Fibroblast of pulmonary artery (primary cell): ENCODE measurements at places on chromosomes 16 and 17.

DNA sequence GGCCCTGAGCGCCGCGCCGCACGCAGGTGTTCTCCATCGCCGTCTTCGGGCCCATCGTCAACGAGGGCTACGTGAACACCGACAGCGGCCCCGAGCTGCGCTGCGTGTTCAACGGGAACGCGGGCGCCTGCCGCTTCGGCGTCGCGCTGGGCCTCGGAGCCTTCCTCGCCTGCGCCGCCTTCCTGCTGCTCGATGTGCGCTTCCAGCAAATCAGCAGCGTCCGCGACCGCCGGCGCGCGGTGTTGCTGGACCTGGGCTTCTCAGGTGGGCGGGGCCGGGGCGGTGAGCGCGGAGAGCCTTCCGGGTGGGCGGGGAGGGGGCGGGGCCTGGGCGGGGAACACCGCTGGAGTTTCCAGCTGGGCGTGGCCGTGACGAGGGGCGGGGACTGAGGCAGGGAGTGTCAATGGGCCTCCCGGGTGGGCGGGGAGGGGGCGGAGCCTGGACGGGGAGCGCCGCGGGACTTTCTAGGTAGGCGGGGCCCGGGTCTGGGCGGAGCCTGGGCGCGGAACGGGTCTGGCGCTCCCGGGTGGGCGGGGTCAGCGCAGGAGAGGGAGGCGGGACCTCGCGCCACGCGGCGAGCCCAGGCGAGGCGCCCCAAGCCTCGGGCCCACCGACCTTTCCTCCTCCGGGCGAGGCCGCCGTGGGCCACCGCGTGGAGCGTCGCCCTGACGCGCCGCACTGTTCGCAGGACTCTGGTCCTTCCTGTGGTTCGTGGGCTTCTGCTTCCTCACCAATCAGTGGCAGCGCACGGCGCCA lies 2.4 kb downstream of the SYNGR3 start:
- peak; percentile 94 for DNase-seq

DNA sequence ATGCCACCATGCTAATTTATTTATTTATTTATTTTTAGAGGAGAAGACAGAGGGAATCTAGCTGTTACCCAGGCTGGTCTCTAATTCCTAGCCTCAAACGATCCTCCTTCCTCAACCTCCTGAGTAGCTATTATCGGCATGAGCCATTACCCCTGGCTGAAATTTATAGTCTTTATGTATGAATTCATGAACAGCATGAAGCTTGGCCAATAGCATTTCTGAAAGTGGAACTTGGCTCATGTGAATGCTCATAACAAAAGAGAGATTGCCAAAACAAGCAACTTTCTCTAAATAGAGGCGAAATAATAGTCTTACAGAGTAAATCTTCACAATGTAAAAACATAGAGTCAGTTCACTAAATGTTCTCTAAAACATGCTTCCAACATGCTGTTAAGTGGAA lies 30.1 kb upstream of the SMURF2 start:
- DNase-seq, result peak; percentile 30

- DNase-seq, result peak; percentile 85
Observed at GRCh38 chr17:81923302-81924260, 4.0 kb downstream of the MAFG start.

DNA sequence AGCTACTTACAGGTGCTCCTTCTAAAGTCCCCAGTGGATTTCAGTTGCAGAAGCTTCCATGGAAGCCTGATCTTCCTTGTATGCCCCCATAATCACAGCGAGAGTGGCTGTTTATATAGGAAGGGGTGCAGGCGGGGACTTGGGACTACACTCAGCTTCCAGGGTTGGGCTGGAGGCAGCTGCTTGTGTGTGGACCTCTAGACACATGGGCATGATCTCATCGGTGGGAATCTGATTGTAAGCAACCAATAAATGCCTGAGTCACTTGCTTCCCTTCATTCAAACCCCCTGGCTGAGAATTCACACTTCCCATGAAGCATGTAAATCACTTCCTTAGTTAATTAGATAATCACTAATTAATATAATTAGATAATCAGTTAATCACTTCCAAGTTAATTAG lies 1.0 kb upstream of the KRT20 start:
- peak; percentile 2 for DNase-seq

GRCh38 chr17:2710803-2711607 lies 559 bp downstream of the CLUH start:
- DNase-seq, result no peak

- DNase-seq, result peak; percentile 24
Observed at GRCh38 chr17:70622368-70623260, 453.3 kb downstream of the KCNJ2 start.

DNA sequence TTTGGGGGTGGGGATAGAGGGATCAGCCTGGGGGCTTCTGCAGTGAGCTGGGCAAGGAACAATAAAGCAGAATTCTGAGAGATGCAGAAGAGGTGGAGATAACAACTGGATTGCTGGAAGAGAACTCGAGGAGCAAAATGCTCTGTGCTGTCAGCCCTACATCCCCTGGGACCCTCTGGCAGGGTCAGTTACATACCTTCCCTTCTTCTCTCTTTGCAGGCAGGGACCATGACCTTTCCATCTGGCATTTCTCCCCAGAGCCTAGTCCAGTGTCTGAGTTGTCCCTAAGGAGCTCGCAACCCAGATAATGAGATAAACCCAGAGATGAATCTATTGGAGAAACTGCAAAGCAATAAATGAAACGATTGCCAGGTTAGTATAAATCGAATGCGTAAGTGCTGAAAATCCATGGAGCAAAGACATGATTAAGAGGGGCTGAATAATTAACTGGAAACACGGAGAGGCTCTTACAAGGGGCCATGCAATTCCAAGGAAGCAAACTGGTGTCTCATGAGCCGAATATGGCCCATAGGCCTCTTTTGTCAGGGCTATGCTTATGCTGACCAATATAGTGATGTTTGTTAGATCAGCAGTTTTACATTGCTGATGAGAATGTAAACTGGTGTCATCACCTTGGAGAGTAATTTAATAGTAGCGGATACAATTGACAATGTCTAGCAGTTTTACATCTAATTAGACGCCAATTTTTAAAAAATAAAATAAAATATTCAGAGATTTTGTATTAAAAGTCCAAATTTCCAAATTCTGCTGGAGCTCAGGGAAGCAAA lies 129.4 kb upstream of the IRX5 start:
- no peak for DNase-seq

- DNase-seq, result peak; percentile 30
Observed at GRCh38 chr16:20023190-20023589, 50.5 kb downstream of the GPR139 start.

- DNase-seq, result peak; percentile 46
Observed at GRCh38 chr17:65638221-65638975, 77.0 kb upstream of the AXIN2 start.

DNA sequence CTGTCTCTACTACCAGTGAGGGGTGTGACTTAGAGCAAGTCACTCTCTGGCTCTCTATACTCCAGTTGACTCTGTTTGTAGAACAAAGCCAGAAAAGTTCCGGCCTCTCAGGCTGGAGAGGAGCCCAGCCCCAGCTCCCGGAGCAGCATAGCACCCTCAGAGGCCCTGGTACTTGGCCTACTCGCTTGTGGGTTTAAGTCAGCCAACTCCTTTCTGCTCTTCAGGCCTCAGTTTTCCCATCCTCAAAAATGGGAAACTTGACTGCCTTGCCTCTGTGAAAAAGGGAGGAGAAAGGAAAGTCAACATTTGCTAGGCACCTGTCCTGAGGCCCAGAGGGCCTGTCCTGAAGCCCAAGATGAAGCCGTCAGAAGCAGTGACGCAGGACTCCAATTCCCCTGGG lies 1.1 kb downstream of the CHST6 start:
- no peak for DNase-seq

DNA sequence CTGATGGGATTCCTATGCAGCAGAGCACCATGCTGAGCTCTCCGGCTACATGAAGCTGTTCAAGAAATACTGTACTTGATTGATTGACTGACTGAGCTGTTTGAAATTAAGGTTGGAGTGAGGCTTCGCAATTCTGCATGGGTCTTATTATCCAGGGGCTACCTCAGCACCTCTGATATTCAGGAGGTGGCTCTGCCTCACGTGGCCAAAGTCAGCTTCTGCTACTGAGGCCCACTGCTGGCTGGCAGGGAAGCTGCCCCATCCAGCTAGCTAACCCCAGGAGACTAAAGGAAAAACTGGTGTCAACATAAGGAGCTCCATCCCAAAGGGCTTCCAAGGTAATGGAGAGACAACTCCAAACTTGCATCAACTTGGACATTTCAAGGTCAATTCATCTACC lies 66.2 kb upstream of the TRAP1 start:
- no peak for DNase-seq

DNA sequence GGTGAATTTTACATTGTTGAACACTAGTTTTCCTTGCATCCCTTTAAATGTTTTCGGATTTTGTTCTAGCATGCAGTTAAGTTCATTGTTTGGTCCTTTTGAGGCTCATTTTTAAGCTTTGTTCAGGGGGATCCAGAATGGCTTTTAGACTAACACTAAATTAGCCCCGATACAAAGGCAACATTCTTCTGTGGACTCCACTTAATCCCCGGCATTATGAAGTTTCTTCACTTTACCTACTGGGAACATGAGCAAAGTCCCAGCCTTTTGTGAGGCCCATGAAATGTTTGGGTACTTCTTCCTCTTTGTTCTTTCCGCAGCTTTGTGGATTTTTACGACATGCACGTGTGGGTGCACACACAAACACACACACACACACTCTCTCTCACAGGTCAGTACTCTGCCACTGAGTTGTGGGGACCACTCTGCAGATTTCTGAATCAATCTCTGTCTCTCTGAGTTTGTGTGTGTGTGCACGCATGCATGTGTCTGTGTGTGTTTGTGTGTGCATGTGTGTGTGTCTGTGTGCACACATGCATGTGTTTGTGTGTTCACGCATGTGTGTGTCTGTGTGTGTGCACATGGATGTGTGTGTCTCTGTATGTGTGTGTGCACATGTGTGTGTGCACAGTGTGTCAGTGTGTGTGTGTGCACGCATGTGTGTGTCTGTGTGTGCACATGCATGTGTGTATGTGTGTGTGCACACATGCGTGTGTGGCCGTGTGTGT lies 240.4 kb upstream of the TNRC6C start:
- no peak for DNase-seq

DNA sequence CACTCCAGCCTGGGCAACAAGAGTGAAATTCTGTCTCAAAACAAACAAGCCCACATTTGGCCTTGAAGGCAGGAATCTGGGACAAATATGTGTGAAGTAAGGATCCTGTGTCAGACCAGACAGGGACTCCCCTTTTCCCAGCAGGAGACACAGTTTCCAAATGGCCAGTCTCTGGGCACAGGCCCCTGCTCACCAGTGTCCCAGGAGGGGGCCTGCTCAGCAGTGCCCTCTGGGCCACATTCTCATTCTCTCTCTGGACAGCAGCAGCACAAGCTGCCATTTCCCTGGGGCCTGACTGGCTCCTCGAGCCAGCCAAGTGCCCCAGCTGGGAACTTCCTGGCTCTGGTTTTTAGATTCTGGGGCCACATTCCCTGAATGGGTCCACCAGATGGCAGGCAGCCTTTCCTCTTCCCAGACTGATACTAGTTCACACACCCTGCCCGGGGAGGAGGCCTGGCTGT lies 11.7 kb upstream of the MNT start:
- peak; percentile 33 for DNase-seq

- DNase-seq, result no peak
Observed at GRCh38 chr17:4365628-4366326, 698 bp downstream of the UBE2G1 start.

- DNase-seq, result no peak
Observed at GRCh38 chr16:28586466-28586865, 10.4 kb downstream of the SULT1A2 start.

DNA sequence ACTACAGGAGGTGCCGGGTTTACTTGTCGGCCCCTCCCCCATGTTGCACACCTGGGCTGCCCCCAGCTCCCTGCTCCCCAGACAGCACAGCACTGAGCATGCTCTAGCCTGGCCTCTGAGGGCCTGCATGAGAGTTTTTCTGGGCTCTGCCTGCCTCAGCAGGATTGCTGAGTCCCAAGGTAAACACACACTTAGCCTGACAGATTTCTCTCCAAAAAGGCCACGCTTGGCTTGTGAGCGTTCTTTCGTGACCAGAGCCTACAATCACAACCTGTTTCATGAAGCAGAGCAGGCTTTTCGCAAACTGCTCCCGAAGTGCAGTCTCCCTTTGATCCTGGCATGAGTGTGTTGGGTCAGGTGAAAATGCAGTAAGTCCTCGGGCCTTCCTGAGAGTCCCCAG lies 9.8 kb upstream of the CD300E start:
- no peak for DNase-seq

- no peak for DNase-seq
Observed at GRCh38 chr17:3385869-3386816, at the start of gene OR3A2. OR3A2 (minus strand) TSS chr17:3386308.

DNA sequence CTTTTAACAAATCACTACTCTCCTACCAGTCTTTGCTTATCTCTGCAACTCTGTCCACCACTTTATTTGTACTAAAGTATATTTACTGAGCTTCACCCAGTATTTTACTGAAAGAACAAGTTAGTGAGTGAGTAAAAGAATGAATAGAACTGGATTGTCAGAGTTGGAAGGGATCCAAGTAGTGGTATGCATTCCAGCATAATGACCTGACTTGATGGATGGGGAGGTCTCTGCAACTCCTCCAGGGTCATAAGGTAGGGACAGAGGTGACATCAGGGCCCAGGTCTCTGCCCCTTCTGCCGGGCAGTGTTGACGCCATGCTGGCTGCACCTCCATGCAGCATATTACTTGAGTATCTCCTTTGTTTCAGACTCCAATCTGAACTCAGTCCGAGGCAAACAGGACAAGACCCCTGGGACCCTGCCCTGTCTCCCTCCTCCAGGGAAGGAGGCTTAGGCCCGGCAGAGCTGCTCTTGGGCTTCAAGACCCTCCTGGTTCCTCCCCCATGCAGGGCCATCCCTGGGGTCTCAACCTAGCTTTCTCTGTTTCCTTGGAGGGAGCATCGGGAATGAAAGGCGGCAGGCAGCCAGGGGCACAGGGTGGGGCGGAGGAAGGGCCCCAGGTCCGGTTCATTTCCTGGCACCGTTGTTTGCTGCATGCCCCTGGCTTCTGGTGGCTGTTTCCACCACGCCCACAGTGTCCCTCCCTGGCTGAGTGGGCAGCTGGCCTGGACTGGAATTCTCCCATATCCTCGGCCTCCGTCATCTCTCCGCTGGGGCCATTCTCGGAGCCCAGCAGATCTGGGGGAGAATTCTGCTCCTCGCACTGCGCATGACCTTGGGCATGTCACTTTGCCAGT lies 12.4 kb upstream of the ITGA3 start:
- peak; percentile 56 for DNase-seq

GRCh38 chr17:8153525-8153956 lies 1.3 kb upstream of the PER1 start:
- peak; percentile 98 for DNase-seq

- DNase-seq, result peak; percentile 72
Observed at GRCh38 chr17:2089021-2089422, 34.1 kb downstream of the HIC1 start.

DNA sequence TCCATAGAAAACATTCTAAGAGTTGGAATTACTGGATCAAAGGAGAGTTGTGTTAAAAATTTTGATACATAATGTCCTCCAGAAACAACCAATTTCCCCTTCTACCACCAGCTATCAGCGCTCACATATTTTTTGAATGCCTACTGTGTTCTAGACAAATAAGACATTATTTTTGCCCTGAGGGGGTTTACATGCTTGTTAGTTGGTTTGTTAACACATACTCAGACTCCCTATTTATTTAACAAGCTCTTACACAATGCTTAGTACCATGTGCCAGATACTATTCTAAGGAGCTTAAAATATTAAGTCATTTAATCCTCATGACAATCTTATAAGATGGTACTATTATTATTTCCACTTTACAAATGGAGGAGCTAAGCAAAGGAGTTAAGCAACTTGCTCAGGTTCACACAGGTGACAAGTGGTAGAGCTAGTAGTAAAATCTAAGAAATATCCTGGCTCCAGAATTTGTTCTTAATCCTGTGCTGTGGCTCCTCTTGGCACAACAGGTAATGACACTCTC lies 194.2 kb downstream of the UTP18 start:
- no peak for DNase-seq
